Stimulated activated CD8-positive, alpha-beta memory T cell treated with anti-CD3 and anti-CD28 coated beads, Interleukin-2, amount 100 ng/mL, for 1 hour (primary cell): ENCODE measurements at places on chromosomes 5 and 9.

GRCh38 chr5:172459783-172460165, 5.4 kb upstream of the SH3PXD2B start:
- DNase-seq: no peak

- DNase-seq: no peak
These were observed 347.0 kb upstream of the ADAMTSL1 start for GRCh38 chr9:18126831-18127498.

GRCh38 chr9:19085295-19085694, 17.4 kb downstream of the HAUS6 start:
- no peak for DNase-seq

DNA sequence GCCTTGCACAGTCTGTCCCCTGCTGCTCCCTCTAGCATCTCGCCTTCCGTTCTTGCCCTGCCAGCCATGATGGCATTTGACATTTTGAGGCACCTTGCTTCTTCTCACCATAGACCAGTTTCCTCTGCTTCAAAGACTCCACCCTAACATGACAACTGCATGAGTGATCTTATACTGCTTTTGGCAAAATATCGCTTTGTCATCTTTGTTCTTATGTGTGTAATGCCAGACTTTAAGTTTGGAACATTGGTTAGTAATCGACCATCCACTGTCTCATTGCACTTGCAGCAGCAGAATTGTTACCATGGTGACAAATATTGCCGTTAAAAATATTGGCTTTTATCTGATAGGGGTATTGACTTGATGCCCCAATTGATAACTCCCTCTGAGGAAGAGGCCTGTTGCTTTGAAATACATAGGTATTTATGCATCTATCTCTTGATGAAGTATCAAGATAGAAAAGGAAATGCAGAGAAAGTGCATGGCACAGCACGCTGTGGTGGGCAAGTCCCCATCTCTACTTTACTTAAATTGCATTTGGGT, 6.8 kb downstream of the GARIN3 start:
- no peak for DNase-seq

DNA sequence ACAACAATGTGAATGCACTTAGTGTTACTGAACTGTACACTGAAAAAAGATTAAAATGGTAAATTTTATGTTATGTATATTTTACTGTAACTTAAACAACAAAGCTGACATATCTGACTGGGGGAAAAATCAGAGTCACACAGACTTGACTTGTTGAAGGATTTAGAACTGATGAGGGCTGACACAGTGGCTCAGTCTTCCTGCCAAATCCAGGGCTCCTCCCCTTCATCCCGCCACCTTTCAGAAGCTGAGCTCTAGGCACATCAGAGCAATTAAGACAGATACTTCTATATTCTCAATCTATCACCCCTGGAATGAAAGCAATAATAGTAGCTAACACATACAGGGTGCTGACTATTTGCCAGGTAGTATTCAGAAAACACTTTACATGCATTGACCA, 27.7 kb upstream of the TAS2R1 start:
- no peak for DNase-seq

- DNase-seq: no peak
These were observed 263.5 kb downstream of the CWC27 start for GRCh38 chr5:65032250-65032649.

DNA sequence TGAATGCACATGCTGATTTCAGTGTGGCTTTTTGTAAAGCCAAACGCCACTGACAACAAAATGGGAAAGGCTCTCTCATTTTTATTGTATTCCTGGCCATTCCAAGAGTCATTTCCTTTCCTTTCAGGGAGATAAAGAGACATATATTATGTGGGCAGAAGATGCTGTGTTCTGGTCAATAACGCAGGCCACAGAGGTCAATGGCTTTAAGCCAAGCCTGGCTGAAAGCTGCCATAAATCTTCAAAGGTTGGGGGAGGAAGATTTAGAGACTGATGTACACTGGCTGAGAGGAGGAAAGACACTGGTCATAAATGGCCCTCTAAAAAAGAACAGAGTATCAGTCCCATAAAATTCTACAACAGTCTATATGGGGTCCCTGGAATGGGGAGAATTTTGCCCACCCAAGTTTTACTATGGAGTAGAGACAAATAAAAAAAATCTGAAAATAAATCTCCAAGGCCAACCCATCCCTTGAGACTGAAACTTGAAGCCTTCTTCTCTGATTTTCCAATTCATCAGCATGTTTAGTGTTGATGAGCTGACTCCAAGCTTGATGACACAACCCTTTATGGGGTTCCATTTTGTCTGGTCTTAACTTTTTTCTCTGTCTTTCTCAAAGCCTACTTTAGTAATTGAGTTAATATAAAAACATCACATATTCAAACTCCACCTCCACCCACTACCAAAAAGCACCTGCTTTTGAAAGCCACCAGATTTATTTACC, 152.1 kb upstream of the SLC24A2 start:
- no peak for DNase-seq

DNA sequence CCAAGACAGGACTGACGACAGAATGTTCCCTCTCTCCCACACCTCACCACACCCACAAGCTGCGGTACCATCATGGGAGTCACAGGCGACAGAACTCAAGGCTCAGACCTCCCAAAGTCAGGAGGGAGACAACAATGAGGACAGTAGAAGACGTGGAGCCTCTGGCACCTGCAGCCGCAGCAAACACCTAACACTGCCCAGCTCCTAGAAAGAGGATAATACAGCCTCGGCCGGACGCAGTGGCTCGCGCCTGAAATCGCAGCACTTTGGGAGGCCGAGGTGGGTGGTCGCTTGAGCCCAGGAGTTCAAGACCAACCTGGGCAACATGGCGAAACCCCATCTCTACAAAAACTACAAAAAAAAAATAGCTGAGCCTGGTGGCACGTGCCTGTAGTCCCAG, 13.2 kb upstream of the PRDM12 start:
- no peak for DNase-seq
